Testis (tissue), 5 donors: ENCODE measurements at places on chromosomes 12 and 14.

DNA sequence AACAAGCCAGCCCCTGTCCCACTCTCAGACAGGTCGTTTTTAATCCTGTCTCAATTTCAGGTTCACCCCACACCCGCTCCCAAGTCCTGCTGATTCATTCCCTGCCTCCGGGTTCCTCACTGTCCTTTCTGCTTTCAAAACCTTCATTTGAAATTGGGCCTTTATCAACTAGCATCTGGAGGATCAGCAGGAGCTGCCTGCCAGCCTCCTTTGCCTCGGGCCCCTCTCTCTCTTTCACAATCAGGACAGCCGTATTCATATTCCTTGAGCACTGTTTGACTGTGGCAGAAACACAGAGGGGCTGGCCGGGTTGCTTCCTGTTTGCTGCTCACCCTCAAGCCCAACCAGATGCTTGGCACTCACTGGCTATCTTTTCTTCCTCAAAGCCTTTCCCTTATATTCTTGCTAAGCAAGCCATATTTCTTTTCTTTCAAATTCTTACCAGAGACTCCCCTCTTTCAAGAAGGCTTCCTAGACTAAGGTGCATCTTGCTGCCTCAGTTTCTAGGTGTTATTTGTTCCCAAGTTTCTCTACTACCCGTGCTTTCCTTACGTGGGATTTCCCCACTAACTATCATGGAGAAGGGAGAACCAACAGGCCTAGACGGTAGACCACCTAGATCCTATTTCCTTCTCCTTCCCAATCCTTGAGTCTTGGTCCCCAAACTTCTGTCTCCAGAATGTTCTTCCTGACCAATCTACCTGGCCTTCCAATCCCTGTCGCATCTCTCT, 3.0 kb downstream of the GALNT6 start:
- no peak for DNase-seq

- peak; percentile 30 for DNase-seq
Observed at GRCh38 chr12:91565246-91565645, 382.6 kb upstream of the DCN start.

GRCh38 chr14:105927096-105928060, 401.0 kb downstream of the TMEM121 start:
- DNase-seq, result no peak

- DNase-seq, result no peak
Observed at GRCh38 chr12:15152868-15153267, 68.3 kb downstream of the RERG start.

DNA sequence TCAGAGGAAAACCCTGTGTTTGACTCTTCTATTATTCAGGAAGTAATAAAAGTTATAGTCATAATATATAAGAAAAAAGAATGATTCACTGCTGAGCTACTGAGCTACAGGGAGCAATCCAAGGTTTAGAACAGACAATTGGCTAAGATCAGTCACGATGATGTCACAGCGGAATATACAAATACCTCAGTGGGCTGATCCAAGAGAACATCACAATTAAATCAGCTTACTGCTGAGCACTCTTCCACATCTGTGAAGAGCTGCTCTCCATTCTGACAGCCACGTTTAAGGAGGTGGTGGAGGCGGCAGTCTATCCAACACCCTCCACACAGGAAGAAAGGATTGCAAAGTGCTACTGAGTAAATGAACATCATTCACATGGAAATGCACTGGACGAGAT, 271.0 kb downstream of the APAF1 start:
- no peak for DNase-seq

DNA sequence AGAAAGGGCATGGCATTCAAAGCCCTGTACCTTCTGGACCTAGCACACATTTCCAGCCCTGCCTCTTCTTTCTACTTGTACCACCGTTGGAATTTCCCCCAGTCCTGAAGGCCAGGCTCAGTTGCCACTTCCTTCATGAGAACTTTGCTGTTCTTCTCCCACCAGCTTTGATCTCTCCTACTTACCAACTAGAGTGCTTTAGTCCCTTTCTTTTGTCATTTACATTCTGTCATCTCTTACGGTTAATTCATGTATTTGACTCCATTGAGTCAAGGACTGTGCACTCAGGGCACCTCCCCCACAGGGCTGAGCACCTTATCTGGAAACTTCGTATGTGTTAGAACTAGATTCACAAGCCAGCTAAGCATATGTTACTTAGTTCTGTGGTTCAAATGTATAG, 26.3 kb downstream of the BICDL1 start:
- no peak for DNase-seq

DNA sequence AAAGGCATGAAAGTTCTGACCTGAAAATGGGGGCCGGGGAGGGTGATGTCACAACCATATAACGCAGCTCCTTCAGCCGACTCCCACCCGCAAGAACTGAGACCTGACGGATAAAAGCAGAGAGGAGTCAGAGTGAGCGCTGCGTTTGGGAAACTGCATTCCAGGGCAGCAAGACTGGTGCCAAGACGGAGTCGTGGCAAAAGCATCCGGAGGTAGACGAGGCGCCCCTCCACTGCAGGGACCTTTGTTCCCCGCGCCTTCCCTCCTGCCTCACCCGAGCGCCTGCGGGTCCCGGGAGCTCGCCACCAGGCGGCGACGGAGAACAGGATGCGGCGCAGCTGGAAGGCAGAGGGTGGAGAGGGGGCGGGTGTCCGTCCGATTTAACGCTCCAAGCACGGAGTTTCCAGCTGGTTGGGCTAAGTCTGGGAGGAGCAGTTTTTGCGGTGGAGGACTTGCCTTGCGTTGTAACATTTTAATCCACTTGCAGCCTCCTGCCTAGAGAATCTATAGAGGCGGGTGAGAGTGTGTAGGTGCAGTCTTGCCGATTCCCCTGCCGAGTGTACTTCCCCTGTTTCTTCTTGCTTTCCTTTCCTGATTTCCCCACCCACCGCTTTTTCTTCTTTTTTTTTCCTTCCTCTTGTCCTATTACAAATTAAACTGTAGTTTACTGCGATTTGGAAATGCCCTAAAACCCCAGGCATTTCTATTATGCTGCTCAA, 1.2 kb upstream of the CPNE8 start:
- peak; percentile 88 for DNase-seq

GRCh38 chr12:25004447-25004846, 55.5 kb upstream of the BCAT1 start:
- no peak for DNase-seq

DNA sequence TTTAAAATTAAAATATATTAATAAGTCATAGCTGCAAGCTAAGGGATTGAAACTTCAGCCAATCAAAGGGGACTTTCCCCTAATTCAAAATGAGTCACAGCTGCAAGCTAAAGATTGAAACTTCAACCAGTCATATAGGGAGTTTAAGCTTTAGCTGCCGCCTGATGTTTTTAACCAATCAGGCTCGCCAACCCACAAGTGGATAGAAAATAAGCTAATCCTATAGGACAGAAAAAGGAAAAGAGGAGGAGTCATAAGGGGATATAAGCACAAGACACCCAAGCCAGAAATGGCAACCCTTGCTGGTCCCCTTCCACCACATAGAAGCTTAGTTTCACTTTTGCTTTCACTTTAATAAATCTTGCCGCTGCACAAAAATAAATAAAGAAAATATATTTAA, 1154.6 kb downstream of the GALC start:
- DNase-seq, result no peak

GRCh38 chr14:57413849-57414248, 23.5 kb downstream of the NAA30 start:
- no peak for DNase-seq

DNA sequence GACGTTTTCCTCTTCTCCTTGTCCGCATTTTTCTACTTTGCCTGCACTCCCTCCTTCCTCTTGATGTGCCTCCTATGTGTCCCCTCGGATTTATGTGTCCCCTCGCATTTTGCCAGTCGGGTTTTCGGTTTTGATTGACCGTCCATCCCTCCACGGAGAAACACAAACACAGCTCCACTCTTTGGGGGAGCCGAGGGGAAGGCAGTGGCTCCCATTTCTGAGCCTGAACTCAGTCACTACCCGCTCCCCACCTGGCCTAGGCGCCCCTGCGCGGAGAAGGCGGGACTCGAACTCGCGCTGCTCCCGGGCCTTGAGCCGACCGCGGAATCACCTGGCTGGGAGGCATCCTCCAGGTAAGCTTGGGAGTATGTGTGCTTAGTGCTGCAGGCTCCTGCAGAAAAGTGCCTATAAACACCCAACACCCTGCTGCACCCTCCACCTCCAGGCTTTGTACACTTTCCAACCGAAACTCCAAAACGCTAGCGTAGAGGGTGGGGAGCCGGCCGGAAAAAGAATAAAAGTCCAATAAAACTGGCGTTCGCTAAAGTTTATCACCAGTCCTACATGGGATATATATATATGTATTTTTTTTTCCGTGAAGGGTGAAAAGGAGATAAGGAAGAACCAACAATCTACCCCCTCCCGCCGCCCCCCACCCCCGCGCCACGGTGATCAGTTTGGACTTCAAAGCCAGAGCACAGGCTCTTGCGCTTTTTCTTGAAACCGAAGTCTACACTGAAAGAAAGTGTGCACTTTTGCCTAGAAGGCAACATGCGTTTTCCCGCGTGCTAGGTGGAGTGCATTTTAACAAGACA, 3.3 kb upstream of the CCND2 start:
- no peak for DNase-seq

- DNase-seq, result no peak
Observed at GRCh38 chr12:67853204-67853603, 136.0 kb upstream of the IFNG-AS1 start.
